ENCODE measurements at places on chromosomes 4 and X.
A peak's percentile ranks its signal among the peaks of the same experiment; 100 is the strongest.

DNA sequence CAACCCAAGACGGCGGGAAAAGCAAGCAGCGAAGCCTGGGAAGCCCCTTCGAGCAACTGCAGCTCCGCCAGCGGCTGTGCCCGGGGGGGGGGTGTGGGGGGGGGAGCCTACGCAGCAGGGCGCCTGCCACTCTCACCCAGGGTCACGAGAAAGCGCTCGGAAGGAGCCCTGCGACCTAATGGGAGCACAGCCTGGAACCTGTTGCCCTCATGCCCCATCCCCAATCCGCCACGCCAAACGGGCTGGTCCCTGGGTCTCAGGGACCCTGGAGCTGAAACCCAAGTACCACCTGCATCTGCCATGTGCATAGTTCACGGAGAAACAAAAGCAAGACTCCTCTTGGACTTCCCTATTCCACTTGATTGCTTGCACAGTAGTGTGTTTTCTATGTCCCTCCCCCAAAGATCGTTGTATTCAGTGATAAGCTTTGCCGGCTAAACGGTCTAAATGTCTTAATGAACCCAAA, 359 bp upstream of the GAB3 start:
- DNase-seq, result no peak

- DNase-seq, result no peak
Observed at GRCh38 chr4:155907556-155907955, 4.1 kb downstream of the TDO2 start.

DNA sequence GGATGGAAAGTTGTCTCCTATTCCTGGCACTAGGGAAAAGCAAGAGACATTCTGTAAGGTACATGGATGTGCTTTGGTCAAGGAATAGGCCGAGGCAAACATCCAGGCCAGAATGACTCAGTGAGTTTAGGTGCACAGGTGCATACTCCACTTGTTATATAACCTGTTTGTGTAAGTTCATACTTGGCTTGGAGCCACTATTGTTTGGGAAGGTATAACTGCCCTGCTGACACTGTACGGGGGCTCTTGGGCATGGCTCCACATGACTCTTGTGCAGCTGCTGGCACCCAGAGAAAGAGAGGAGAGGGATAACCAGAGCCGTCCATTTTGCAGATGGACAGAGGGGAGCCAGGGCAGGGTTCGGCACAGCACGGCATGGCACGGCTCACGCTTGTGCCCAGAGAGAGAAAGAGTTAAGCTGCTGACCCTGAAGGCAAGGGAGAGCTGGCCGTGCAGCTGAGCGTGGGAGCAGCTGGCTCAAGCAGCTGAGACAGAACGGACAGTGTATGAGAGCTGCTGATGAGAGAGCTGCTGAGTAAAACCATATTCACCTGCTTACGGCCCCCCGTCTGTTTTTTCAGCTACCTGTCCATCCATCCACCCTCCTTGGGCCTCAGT, 98.0 kb downstream of the SLC2A9 start:
- no peak for DNase-seq

GRCh38 chr4:10747186-10747585, 62.6 kb upstream of the CLNK start:
- no peak for DNase-seq

- DNase-seq, result no peak
Observed at GRCh38 chrX:34631479-34632220, 25.4 kb downstream of the TMEM47 start.

DNA sequence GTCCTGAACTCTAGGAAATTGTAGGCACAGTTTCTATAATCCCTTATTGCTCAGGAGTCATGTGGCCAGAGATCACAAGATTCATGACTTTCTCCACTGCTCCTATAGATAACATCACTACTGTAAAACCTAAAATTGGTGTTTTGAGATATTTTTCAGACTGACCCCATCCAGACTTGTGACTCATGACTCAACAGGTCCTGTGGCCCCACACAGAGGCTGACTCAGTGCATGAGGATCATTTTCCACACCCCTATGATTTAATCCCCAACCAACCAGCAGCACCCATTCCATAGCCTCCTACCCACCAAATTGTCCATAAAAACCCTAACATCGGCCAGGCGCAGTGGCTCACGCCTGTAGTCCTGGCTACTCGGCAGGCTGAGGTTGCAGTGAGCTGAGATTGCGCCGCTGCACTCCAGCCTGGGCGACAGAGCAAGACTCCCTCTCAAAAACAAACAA, 13.2 kb upstream of the XIAP start:
- peak; percentile 81 for DNase-seq

GRCh38 chr4:147865926-147866325, 134.0 kb downstream of the ARHGAP10 start:
- DNase-seq, result peak; percentile 44

DNA sequence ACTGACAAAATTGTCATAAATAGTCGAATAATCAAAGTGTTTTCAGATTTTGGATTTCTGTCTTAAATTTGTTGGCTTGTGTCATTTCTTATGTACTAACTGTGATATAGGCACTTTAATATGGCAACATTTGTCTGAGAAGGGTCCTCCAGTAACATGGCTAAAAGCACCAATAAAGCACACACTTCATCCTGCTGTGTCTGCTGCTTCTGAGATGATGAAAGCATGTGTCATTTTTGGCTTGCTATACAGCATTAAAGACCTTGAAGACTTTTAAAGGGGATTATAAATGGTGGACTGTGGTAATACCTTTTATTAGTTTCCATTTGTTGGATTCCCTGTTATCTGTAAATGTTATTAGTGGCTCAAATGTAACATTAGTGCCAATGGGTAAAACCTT, 551.8 kb upstream of the GRID2 start:
- no peak for DNase-seq

GRCh38 chr4:183588169-183588675, 70.8 kb downstream of the RWDD4 start:
- no peak for DNase-seq

DNA sequence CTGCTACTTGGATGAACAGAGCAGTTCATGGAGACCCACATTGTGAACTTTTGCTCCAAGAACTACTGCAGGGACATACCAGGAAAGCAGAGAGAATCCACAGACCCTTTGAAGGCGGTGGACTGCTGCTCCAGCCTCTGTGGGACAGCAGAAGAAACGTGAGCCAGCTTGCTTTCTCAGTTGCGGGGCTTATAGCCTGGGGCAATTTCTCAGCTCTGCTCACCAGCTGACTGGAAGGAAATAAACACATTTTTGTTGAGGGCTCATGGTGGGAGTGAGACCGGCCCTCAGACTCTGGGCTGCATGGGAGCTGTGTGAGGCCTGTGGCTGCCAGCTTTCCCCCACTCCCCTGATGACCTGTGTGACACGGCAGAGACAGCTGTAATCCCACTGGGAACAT, 2.6 kb upstream of the ADH1A start:
- DNase-seq, result no peak

- DNase-seq, result peak; percentile 83
Observed at GRCh38 chr4:111960241-111960667, 185.0 kb upstream of the FAM241A start.

- no peak for DNase-seq
Observed at GRCh38 chr4:73080789-73081188, 11.3 kb upstream of the COX18 start.

DNA sequence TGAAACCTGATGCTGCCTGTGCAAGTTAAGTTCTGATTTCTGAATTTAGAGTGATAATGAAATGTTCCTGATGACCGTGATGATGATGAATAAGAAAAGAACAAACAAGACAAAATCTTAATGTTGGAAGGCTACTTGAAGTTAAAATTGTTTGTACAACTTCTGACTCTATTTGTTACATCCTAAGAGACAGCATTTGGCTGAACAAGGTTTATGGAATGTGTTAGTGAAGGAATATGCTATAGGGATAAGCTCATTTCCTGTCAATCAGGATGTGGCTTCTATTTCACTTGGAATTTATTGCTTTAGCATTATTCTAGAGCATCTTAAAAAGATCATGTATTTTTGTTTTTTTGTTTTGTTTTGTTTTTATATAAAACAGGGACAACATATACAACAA, 267.5 kb downstream of the FAT4 start:
- DNase-seq, result peak; percentile 60

GRCh38 chrX:129404670-129405008, 118.7 kb downstream of the SMARCA1 start:
- DNase-seq, result no peak

GRCh38 chr4:78032446-78032845, 24.7 kb upstream of the FRAS1 start:
- DNase-seq, result no peak

DNA sequence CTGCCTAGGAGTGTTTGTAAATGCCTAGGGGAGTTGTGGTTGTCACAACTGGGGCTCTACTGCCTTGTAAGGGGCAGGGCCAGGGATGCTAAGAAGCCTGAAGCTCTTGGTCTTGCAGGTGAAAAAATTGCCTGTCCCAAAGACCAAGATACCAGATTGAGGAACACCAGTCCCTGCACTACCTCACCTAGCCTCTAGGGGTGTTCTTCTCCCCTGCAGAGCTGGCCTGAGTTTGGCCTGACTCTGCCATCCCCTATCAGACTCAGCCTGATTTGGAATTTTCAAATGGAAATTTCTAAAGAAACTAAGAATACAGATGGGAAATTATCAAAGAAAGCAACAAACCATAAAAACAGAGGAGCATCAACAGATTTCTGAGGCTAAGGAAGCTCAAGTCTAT, 90.4 kb downstream of the ZC4H2 start:
- DNase-seq, result peak; percentile 10

All from ELR (cell line).